ENCODE measurements at places on chromosomes 4 and X.

DNA sequence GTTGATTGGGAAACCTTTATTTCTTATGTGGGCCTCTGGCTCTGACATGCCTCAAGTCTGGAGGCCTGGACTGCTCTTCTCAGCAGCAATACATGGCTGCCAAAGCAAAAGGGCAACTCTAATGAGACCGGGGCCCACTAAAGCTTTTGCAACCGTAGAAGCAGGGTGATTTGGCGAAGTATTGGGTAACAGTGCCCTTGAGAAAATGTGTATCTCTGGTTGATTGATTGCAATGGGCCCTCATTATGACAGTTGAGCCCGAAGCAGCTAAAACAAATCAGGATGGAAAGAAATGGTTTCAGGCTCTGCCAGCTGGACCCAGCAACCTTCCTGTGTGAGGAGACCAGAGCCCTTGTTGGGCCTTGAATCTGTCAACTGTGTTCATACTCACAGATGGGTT lies 73.4 kb downstream of the CLCN4 start:
- no peak for DNase-seq

GRCh38 chr4:109996526-109996925 lies 83.8 kb downstream of the EGF start:
- no peak for DNase-seq

GRCh38 chr4:99573735-99574368 lies 772 bp upstream of the MTTP start:
- no peak for DNase-seq

DNA sequence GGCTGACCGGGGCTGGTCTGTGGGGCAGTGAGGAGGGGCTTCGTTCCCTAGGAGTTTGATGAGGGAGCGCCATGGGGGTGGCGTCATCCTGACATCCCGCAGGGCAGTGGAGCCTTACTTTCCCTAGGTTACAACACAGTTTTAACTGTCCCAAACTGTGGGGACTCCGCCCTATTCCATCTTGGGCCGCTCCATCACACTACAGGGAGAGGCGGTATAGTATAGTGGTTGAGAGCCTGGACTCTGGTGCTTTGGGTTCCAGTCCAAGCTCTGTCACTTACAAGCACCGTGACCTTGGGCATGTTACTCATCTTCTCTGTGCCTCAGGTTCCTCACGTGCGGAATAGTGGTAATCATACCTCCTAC lies 44.2 kb downstream of the ZNF185 start:
- DNase-seq = no peak

GRCh38 chr4:18935659-18936345 lies 914.2 kb upstream of the LCORL start:
- DNase-seq = no peak

DNA sequence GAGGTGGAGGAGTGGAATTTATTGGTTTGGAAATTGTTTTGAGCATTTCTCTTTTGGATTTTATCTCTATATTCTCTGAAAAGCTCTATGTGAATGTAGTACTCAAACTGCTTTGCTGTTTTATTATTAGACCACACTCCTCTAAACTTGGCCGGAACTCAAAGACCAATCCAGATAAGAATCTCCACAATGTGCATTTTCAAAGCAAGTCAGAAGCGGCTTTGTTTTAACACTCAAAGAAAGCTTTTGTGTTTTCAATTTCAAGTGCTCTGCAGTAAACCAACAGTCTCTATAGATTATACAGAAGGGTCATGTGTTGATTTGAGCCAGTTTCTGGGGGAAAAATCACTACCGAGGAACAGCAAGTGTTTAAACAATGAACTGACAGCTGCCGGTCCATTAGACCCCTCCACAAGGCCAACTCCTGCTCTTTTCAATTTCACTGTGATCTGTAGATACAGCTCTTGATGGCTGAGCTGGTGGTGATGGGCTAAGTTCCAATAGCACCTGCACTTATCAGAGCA lies 79.4 kb downstream of the FTHL17 start:
- no peak for DNase-seq

- no peak for DNase-seq
Observed at GRCh38 chr4:115851918-115852766, 738.7 kb upstream of the NDST4 start.

GRCh38 chrX:1903236-1903935 lies 288.5 kb downstream of the ASMT start:
- DNase-seq = no peak

- no peak for DNase-seq
Observed at GRCh38 chr4:186096681-186097165, 7.8 kb upstream of the FAM149A start.

GRCh38 chrX:136170139-136170800 lies 22.9 kb downstream of the FHL1 start:
- DNase-seq = no peak

GRCh38 chr4:111991163-111991562 lies 154.1 kb upstream of the FAM241A start:
- DNase-seq = no peak

DNA sequence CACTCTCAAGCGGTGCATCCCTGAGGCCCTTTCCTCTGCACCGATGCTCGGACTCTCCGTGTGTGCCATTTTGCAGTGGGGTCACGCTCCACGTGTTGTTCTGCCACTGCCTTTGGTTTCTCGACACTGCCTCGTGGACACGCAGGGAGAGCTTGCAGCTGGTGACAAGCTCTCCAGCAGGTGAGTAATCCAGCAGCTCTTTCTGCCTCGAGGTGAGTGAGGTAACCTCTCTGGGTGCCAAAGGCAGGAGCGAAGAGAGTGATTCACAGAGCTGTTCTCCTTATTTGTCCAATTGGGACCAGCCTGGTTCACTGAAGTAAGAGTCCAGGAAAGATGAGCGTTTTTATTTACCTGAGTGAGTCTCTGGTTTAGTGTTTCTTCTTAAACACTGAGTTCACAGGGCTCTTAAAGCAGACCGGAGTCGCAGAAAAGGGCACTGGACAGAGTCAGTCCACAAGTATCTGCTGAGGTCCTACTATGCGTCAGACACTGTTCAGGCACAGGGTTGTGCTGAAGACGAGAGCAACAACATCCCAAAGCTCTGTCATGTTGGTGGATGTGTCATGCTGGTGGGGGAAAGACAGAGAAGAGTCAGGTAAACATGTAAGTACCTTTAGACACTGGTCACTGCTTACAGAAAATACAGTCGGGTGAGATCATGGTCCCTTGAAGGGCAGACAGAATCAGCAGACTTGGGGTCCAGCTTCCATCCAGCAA lies 61.8 kb downstream of the FHDC1 start:
- no peak for DNase-seq

GRCh38 chrX:24561121-24561520 lies 86.0 kb downstream of the PCYT1B start:
- DNase-seq = no peak

- DNase-seq = no peak
Observed at GRCh38 chr4:180909279-180909678, 1333.9 kb upstream of the TENM3 start.

- no peak for DNase-seq
Observed at GRCh38 chr4:185840953-185841352, 29.0 kb upstream of the SORBS2 start.

- no peak for DNase-seq
Observed at GRCh38 chr4:2935762-2936743, 27.2 kb downstream of the NOP14 start.
